ENCODE measurements at places on chromosomes 13 and 19.

DNA sequence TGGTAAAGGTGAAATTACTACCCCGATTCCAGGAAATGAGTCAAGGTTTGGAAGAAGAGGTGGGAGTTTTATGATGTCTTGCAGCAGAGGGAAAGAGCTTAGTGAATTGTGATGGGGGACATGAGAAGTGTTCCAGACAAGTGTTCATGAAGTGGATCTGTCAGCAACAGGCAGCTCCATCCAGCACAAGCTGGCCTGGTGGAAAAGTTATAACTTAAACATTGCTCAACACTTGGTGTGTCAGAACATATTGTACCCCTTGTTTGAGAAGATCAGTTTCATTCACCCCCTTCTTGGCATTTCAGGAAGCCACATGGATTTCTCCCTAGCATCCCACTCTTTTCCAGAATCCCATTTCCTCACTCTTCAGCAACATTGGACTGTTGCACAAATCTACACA, 222.0 kb downstream of the B3GLCT start:
- no peak for DNase-seq

DNA sequence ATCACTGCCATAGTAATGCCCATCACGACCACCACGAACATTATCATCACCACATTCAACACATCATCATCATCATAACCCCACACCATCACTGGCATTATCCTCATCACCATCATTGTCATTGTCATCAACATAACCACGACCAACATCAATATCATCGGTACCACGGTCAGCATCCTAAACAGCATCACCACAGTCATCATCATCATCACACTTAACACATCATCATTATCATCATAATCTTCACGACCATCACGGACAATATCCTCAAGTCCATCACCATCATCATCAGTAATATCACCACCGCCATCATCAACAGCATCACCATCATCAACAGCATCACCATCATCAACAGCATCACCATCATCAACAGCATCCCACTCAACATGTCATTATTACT, 70.3 kb downstream of the MBD3L1 start:
- no peak for DNase-seq

- DNase-seq, result peak; percentile 41
Observed at GRCh38 chr19:29623726-29624488, 17.8 kb downstream of the POP4 start.

DNA sequence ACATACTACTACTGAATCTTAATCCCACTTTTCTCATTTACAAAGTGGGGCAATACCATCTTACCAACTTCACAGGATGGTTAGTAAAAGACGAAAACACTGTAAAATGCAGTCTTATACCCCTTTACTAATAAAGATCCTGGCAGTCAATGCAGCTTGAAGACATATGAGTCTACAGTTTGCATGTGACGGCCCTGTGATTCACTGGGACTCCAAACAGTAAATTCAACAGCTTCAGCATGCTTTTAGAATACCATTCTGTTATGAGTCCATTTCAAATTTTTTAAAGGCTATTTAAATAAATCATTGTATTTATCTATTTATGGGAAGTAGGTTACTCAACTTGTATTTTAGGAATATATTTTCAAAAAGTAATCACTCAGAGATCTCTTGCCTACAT, 629.1 kb downstream of the LIG4 start:
- DNase-seq, result no peak

DNA sequence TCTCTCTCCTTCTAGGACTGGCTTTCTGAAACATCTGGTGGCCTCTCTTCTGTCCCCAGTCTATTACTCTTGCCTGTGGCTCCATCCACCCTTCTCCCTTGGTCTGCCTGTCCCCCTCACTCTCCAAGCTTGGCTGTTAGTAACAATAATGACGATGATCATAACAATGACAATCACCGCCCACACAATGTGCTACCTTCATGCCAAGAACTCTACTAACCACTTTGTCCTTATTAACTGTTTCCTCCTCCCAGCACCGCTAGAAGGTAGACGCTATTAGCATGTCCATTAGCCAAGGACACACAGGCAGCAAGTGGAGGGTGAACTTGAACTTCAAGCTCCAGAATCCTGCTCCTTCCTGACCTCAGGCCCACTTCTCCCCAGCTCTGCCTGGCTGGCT, 2.7 kb downstream of the GYS1 start:
- no peak for DNase-seq

GRCh38 chr13:107866032-107866940, 349.1 kb downstream of the LIG4 start:
- DNase-seq, result no peak

DNA sequence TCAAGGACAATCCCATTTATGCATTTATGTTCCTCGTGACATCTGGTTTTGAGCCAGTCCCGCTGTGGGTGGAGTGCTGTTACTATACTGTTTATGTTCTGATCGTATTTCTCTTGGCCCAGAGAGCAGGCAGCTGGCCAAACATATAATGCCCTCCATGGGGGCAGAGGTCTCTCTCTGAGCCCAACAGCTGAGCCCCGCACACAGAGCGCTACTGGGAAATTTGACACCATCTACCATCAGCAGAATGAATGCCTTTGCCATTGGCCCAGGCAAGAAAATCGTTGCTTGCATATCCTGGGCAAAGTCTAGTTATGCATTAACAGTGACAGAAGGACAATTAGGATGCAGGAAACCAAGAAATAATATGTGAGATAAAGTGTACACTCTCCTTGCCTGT, 126.8 kb upstream of the CACNA1A start:
- no peak for DNase-seq

GRCh38 chr13:88895261-88895941, 1224.2 kb downstream of the SLITRK5 start:
- DNase-seq, result no peak

DNA sequence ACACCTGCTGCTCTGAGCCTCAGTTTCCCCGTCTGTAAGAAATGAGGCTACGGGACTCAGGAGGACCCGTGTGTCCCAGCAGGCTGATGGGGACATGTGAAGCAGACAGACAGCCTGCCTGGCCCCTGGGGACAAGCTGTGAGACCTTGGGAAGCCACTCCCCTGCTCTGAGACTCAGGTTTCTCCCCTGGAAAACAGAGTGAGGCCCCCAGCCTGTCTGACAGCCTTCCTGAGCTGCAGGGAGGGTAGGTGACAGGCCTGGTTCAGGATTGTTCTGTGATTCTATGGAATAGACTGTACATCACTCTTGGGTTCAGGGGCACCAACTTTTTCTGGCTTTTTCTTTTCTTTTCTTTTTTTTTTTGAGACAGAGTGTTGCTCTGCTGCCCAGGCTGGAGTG, 2.9 kb upstream of the NTF4 start:
- no peak for DNase-seq

DNA sequence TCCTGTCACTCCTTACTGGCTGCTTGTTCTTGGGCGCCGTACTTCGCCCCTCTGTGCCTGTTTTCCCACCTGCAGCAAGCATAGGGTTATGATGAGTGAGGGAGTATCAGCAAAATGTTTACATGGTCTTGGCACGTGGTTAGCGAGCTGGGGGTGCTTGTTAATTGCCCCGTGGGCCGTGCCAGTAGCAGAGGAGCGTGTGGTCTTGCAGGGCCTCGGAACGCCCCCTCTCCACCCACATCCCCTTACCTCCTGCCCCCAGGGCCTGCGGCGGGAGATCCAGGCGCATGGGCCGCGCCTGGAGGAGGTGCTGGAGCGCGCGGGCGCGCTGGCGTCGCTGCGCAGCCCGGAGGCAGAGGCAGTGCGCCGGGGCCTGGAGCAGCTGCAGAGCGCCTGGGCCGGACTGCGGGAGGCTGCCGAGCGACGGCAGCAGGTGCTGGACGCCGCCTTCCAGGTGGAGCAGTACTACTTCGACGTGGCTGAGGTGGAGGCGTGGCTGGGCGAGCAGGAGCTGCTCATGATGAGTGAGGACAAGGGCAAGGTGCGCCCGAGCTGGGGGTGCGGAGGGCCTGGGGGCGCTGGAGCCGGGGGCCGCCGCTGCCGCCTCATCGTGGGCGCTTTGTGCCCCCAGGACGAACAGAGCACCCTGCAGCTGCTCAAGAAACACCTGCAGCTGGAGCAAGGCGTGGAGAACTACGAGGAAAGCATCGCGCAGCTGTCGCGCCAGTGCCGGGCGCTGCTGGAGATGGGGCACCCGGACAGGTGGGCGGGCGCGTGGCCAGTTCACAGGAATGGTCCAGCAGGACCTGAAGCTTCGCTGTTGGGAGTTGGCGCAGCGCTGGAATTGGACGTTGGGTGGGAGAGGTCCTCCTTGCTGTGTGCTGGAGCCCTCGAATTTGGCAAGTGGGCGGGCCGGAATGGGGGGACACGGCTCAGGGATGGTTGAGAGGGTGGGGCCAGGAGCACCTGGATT, 22.5 kb upstream of the SHKBP1 start:
- no peak for DNase-seq

DNA sequence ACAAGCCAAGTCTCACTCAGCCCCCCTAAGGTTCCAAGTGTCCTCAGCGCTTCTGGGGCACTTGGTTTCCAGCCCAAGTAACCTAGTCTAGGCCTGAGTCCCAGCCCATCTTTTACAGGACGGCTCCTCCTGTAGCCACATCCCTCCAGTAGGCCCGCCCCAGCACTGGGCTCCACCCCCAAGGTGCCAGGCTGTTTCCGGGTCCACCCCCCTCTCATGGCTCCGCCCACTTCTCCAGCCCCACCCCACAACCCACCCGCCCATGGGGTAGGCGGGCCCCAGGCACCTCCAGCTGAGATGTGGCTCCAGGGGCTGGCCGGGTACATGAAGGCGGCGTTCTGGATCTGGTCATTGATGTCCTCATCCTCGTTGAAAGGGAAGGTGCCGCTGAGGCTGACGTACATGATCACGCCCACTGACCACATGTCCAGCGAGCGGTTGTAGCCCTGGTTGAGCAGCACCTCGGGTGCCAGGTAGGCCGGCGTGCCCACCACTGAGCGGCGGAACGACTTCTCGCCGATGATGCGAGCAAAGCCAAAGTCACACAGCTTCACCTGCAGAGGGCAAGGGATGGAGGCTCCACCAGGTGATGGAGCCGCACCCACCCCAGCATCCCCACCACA, 17.2 kb upstream of the DACT3 start:
- DNase-seq, result peak; percentile 54

GRCh38 chr13:102817907-102818306, 19.0 kb downstream of the BIVM start:
- DNase-seq, result no peak

GRCh38 chr13:20927596-20928257, 25.2 kb upstream of the XPO4 start:
- DNase-seq, result no peak

GRCh38 chr19:17098326-17098725, 22.7 kb downstream of the MYO9B start:
- DNase-seq, result no peak
